ENCODE measurements at places on chromosomes 16 and 17.

GRCh38 chr16:73792199-73793020 is 504.2 kb upstream of the PSMD7 start:
- no peak for DNase-seq

- no peak for DNase-seq
Measured at GRCh38 chr17:60729854-60730253, 52.2 kb downstream of the BCAS3 start.

- no peak for DNase-seq
Measured at GRCh38 chr17:3683054-3683511, 12.9 kb downstream of the P2RX5 start.

DNA sequence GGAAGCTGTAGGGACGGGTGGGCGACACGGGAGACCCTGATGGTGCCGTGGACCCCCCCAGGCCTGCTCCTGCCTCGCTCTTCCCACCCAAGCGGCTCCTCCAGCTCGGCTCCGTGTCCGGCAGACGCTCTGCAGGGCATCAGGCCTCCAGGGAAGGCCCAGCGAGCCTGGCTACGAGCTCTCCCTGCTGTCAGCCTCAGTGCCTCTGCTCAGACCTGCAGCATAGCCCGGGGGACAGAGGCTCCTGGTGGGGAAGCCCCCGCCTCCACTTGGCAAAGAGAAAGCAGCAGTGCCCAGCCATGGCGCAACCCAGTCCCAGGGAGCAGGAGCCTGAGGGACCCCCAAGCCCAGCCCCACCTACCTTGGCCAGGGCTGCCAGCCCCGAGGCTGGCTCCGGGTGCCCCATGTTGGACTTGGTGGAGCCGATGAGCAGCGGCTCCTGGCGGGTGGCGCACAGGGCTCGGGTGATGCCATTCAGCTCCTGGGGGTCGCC is 5.9 kb downstream of the FASN start:
- DNase-seq = no peak

- no peak for DNase-seq
Measured at GRCh38 chr17:48729335-48730239, 1.0 kb upstream of the HOXB13 start.

DNA sequence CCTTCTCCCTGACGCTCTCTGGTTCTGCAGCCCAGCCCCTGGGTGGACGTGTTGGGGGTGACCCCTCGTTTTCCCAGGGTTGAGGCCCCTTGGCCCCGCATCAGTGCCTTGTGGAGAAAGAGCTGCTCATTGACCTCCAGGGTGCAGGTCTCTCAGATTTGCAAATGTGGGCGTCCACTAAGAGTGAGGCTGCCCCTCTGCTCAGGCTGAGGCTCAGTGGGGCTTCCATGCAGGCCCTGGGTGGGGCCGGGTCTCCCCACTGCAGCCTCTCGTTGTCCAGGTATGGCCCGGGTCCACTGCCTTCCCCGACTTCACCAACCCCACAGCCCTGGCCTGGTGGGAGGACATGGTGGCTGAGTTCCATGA is 9.0 kb downstream of the GAA start:
- no peak for DNase-seq

- DNase-seq = no peak
Measured at GRCh38 chr17:39210093-39210434, 10.0 kb downstream of the RPL19 start.

DNA sequence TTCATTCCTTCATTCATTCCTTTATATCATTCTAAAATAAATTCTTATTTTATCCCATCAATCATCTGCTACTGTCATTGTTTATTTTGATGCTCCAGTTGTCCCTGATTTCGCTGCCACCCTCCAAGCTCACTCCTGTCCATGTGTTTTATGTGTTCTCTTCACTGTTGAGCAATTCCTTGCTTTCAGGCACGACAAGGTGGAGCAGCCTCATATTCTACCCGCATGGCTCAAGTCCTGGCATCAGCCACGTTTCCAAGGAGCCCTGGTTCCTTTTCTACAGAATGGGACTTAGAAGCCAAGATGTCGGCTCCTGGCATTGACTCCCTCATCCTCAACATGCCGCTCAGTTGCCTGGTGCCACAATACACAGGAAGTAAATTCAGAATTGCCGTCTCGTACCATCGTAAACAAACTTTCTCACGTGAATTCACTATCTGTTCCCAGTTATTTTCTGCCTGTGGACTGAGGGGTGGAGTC is 139.0 kb downstream of the RPTOR start:
- DNase-seq = no peak
